ENCODE measurements at places on chromosomes 4 and X. TPM values are rescaled to one million over a fixed set of nuclear protein-coding genes. Genes with fewer than 3 reads are reported as not detected.

GRCh38 chr4:110068248-110068647 lies 130.2 kb downstream of the ELOVL6 start:
- 0 out of 2 replicates have a peak, but pooled peaks cover 2% of the 10 kb centered on the region for H3K4me1 ChIP-seq
- no peak for DNase-seq
- no peak overlapping the region for H3K27ac ChIP-seq
- H3K36me3 ChIP-seq, result no peaks in the 10 kb centered on the region

GRCh38 chr4:46656071-46656470 lies 253.0 kb downstream of the COX7B2 start:
- H3K27me3 ChIP-seq, result no peaks in the 10 kb centered on the region
- H3K4me1 ChIP-seq, result no peaks in the 10 kb centered on the region
- no peak overlapping the region for H3K27ac ChIP-seq
- H3K4me3 ChIP-seq, result no peak overlapping the region

DNA sequence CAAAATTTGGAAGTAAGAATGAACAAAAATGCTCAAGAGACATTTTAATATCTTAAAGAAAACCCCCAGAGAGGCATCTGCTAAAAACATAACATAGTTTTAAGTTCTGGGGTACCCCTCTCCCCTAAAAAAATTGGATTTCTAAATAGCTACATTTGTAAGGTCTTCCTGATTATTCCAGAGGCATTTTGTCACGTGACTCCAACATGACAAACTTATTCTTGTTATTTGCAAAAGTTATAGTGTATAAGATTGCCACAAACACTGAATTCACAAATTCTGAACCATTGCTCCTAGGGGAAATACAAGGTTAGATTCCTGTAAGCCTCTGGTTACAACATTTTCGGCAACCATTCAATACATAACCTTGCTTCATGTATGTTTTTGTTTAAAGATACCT lies 73.4 kb downstream of the COL25A1 start:
- no peaks in the 10 kb centered on the region for H3K36me3 ChIP-seq
- H3K4me1 ChIP-seq, result no peaks in the 10 kb centered on the region
- no peaks in the 10 kb centered on the region for H3K27me3 ChIP-seq
- no peak overlapping the region for H3K4me3 ChIP-seq
- no peak overlapping the region for H3K27ac ChIP-seq

- H3K27ac ChIP-seq, result no peak overlapping the region
- H3K4me3 ChIP-seq, result no peak overlapping the region
- H3K36me3 ChIP-seq, result no peaks in the 10 kb centered on the region
- DNase-seq, result no peak
- no peaks in the 10 kb centered on the region for H3K27me3 ChIP-seq
- H3K4me1 ChIP-seq, result no peaks in the 10 kb centered on the region
Observed at GRCh38 chr4:131309628-131310027, 1839.5 kb upstream of the PCDH10 start.

DNA sequence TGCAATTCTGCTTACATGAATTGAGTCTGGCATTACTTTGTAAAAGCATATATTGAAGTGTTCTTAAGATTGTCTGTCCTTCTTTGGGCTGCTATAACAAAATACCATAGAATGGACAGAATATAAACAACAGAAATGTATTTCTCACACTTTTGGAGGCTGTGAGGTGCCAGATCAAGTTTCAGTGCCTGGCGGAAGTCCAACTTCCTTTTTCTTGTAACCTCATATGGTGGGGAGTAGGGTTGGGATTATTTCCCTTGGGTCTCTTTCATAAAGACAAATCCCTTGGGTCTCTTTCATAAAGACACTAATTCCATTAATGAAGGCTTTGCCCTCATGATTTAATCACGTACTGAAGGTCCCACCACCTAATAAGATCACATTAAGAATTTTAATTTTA lies 199.3 kb upstream of the GRID2 start:
- no peaks in the 10 kb centered on the region for H3K27me3 ChIP-seq
- no peak overlapping the region for H3K4me3 ChIP-seq
- DNase-seq, result no peak
- no peak overlapping the region for H3K27ac ChIP-seq

DNA sequence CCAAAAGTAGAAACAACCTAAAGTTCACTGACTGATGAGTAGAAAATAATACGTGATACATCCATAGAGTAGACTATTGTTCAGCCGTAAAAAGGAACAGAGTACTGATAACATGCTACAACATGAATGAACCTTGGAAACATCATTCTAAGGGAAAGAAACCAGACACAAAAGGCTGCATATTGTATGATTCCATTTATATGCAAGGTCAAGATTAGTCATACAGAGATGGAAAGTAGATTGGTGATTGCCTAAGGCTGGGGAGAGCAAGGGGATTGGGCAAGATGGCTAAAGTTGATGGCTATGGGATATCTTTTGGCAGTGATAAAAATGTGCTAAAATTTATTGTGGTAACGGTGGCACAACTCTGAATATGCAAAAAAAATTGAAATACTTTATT lies 209.1 kb downstream of the RELL1 start:
- DNase-seq, result no peak
- no peak overlapping the region for H3K27ac ChIP-seq
- no peak overlapping the region for H3K4me3 ChIP-seq
- H3K4me1 ChIP-seq, result no peaks in the 10 kb centered on the region

GRCh38 chr4:78529569-78530209 lies 21.9 kb upstream of the ANXA3 start:
- H3K27me3 ChIP-seq, result no peaks in the 10 kb centered on the region
- no peak overlapping the region for H3K27ac ChIP-seq
- no peak for DNase-seq
- no peaks in the 10 kb centered on the region for H3K4me1 ChIP-seq
- H3K4me3 ChIP-seq, result no peak overlapping the region

- H3K4me3 ChIP-seq, result no peak overlapping the region
- H3K36me3 ChIP-seq, result no peaks in the 10 kb centered on the region
- H3K27me3 ChIP-seq, result no peaks in the 10 kb centered on the region
Observed at GRCh38 chr4:18734405-18734804, 712.9 kb upstream of the LCORL start.

- H3K27me3 ChIP-seq, result no peaks in the 10 kb centered on the region
- no peak overlapping the region for H3K27ac ChIP-seq
- DNase-seq, result no peak
- H3K4me1 ChIP-seq, result no peaks in the 10 kb centered on the region
Observed at GRCh38 chr4:24181005-24181404, 291.2 kb upstream of the PPARGC1A start.

DNA sequence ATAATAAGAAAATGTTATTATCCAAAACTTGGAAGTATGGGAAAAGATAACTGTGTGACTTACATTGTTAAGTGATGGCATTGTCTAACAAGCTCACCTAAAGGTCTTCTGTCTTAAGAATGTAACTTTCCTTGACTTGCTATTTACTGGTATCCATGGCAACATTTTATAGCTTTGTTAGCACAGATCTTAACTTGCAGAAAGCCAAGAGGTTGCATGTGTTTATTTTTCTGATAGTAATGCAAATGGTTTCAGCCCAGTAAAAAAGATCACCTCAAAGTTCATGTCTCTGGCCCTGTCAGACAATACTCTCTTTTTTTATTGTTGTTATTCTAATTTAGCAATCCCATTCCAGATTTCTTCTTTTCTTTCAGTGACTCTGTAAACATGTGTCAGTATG lies 425.3 kb downstream of the SPRY1 start:
- no peak overlapping the region for H3K27ac ChIP-seq
- no peak for DNase-seq
- peaks cover 4% of the 10 kb centered on the region for H3K4me1 ChIP-seq
- no peaks in the 10 kb centered on the region for H3K27me3 ChIP-seq

DNA sequence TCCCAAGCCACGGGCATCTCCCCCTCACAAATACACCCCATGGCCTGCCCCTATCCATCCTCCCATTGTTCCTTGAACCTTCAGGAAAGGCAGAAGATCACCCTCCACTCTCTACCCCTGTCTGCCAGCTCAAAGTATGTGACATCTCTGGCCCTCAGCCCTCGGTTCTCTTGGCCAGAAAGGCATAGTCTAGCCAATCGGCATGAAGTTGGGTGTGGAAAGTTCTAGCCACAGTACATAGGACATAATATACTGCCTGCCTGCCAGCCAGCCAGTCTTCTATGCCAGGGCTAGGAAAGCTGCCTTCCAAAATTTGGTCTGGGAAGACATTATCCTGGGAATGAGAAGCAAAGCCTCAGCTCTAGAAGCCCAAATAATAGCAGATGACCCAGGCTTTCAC lies 3.2 kb upstream of the PLP1 start:
- H3K27me3 ChIP-seq, result no peaks in the 10 kb centered on the region
- no peak overlapping the region for H3K4me3 ChIP-seq
- no peaks in the 10 kb centered on the region for H3K36me3 ChIP-seq
- no peaks in the 10 kb centered on the region for H3K4me1 ChIP-seq
- no peak overlapping the region for H3K27ac ChIP-seq
- no peak for DNase-seq

DNA sequence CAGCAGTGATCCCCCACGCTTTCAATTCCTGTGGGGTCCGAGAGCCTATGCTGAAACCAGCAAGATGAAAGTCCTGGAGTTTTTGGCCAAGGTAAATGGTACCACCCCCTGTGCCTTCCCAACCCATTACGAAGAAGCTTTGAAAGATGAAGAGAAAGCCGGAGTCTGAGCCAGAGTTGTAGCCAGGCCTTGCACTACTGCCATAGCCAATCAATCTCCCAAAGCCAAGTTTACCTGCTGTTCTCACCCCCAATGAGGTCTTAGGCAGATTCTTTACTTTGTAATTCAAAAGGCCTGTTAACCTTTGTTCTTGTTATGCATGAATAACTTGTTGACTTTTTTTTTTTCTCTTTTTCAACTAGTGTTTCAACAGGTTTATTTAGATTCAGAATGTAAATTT lies 4.0 kb downstream of the MAGEB2 start:
- no peaks in the 10 kb centered on the region for H3K36me3 ChIP-seq
- peak; percentile 43 for DNase-seq
- H3K4me1 ChIP-seq, result no peaks in the 10 kb centered on the region
- no peaks in the 10 kb centered on the region for H3K27me3 ChIP-seq

GRCh38 chr4:76977736-76978350 lies 28.3 kb downstream of the SEPTIN11 start:
- H3K36me3 ChIP-seq, result no peaks in the 10 kb centered on the region
- H3K4me1 ChIP-seq, result peaks cover 3% of the 10 kb centered on the region
- no peak overlapping the region for H3K27ac ChIP-seq
- no peak overlapping the region for H3K4me3 ChIP-seq
- no peaks in the 10 kb centered on the region for H3K27me3 ChIP-seq

GRCh38 chr4:170001011-170001744 lies 25.0 kb downstream of the MFAP3L start:
- no peaks in the 10 kb centered on the region for H3K27me3 ChIP-seq
- no peak overlapping the region for H3K27ac ChIP-seq
- no peak for DNase-seq
- H3K4me3 ChIP-seq, result no peak overlapping the region

DNA sequence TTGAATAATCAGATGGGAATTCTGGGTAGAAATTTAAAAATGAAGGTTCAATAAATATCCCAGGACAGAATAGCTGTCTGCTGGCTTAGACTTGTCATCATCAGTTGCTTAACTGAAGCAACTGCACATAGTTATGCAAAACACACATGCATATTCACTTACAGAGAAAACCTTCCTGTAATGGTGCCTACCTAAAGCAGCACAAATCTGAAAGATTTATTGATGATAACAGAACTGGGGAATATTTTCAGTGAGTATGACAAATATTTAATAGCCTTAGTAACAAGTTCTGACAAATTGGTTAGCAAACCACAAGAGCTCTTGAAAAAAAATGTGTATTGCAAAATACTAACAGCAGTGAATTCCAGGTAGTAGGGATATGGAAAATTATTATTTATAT lies 606.8 kb upstream of the BOD1L1 start:
- no peaks in the 10 kb centered on the region for H3K4me1 ChIP-seq
- peaks cover 1% of the 10 kb centered on the region for H3K27me3 ChIP-seq
- H3K27ac ChIP-seq, result no peak overlapping the region
- no peaks in the 10 kb centered on the region for H3K36me3 ChIP-seq

- H3K36me3 ChIP-seq, result no peaks in the 10 kb centered on the region
- no peak for DNase-seq
- no peak overlapping the region for H3K27ac ChIP-seq
Observed at GRCh38 chrX:154748712-154749339, 2.1 kb downstream of the GAB3 start.

DNA sequence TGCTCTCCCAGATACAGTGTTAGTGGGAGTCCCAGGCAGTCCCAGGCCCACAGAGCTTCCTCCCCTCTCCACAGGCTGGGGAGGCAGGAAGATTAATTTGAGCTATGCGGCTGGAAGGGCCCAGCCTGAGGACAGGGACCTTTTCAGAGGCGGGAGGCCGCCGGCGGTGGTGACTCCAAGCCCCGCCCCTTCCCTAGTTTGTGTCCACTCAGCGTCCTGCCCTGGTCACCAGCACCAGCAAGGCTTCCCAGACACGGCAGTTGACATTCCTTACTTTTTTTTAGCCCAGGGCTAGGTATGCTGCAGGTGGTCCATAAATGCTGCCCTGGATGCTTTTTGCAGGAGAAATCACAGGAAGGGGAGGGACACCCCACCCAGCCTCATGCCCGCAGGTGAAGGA lies 67.7 kb upstream of the LRPAP1 start:
- no peak for DNase-seq
- no peak overlapping the region for H3K4me3 ChIP-seq
- no peak overlapping the region for H3K27ac ChIP-seq
- H3K27me3 ChIP-seq, result no peaks in the 10 kb centered on the region

- no peak overlapping the region for H3K4me3 ChIP-seq
- H3K27ac ChIP-seq, result no peak overlapping the region
- H3K27me3 ChIP-seq, result no peaks in the 10 kb centered on the region
- H3K4me1 ChIP-seq, result no peaks in the 10 kb centered on the region
Observed at GRCh38 chr4:149077181-149077580, 635.0 kb upstream of the NR3C2 start.

GRCh38 chr4:88981993-88982392 lies 75.0 kb downstream of the FAM13A start:
- no peaks in the 10 kb centered on the region for H3K27me3 ChIP-seq
- H3K36me3 ChIP-seq, result no peaks in the 10 kb centered on the region
- no peaks in the 10 kb centered on the region for H3K4me1 ChIP-seq
- H3K27ac ChIP-seq, result no peak overlapping the region
- DNase-seq, result no peak

- H3K4me3 ChIP-seq, result no peak overlapping the region
- no peak for DNase-seq
- peaks cover 48% of the 10 kb centered on the region for H3K36me3 ChIP-seq
- H3K4me1 ChIP-seq, result no peaks in the 10 kb centered on the region
- no peak overlapping the region for H3K27ac ChIP-seq
Observed at GRCh38 chr4:82842593-82842992, 44.0 kb upstream of the SCD5 start.

The FAM9B gene
- polyA plus RNA-seq, result not detected

The UGT2B10 gene
- not detected for polyA plus RNA-seq

The TMEM175 gene
- polyA plus RNA-seq, result 32.8 TPM

The FMR1NB gene
- polyA plus RNA-seq, result not detected

The DGKK gene
- 4.9 TPM for polyA plus RNA-seq

The DCAF8L2 gene
- not detected for polyA plus RNA-seq

The AMOT gene
- 2.3 TPM for polyA plus RNA-seq

Data from H1 (cell line).